ENCODE measurements at places on chromosomes 5 and 9.

GRCh38 chr5:14244721-14245120 is 101.6 kb downstream of the TRIO start:
- DNase-seq, result no peak

DNA sequence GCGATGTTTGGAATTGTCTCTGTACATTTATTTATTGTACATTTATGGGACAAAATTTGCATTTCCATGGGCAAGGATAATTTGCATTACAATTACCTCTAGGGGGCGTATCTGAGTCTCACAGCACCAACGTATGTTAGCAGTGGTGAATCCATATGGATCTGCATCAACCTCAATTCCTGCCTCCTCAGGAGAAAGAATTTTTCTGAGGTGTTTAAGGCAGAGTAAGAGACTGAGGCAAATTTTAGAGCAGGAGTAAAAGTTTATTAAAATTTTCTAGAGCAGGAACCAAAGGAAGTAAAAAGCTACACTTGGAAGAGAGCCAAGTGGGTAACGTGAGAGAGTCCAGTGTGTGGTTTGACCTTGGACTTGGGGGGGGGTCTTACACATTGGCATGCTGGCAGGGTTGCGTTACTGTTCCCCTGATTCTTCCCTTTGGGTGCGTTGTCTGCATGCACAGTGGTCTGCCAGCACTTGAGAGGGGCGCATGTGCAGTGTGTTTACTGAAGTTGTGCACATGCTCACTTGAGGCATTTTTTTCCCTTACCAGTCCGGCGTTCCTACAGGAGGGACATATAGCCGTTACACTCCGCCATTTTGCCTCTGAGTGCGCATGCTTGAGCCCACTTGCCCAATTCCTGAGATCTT is 21.0 kb upstream of the RAB14 start:
- no peak for DNase-seq

DNA sequence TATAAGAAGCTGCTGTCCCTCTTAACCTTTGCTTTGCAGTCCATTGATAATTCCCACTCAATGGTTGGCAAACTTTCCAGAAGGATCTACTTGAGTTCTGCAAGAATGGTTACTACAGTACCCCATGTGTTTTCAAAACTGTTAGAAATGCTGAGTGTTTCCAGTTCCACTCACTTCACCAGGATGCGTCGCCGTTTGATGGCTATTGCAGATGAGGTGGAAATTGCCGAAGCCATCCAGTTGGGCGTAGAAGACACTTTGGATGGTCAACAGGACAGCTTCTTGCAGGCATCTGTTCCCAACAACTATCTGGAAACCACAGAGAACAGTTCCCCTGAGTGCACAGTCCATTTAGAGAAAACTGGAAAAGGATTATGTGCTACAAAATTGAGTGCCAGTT is 27.8 kb upstream of the SETD9 start:
- DNase-seq, result no peak

DNA sequence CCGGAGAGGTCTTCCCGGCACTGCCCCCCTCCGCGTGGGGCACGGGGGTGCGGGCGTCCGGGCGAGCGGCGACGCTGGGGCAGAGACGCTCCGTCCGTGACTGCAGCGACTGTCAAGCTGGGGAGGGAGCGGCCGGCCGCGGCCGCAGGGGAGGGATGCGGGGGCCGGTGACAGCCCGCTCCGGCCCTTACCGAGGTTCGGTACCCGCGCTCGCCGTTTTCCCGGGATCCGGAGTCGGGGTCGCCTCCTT is 400 bp downstream of the KDM4C start:
- DNase-seq, result no peak

GRCh38 chr9:2227144-2227867 is 212.2 kb downstream of the SMARCA2 start:
- peak; percentile 64 for DNase-seq

- no peak for DNase-seq
Observed at GRCh38 chr9:135812961-135813360, 94.4 kb downstream of the CAMSAP1 start.

DNA sequence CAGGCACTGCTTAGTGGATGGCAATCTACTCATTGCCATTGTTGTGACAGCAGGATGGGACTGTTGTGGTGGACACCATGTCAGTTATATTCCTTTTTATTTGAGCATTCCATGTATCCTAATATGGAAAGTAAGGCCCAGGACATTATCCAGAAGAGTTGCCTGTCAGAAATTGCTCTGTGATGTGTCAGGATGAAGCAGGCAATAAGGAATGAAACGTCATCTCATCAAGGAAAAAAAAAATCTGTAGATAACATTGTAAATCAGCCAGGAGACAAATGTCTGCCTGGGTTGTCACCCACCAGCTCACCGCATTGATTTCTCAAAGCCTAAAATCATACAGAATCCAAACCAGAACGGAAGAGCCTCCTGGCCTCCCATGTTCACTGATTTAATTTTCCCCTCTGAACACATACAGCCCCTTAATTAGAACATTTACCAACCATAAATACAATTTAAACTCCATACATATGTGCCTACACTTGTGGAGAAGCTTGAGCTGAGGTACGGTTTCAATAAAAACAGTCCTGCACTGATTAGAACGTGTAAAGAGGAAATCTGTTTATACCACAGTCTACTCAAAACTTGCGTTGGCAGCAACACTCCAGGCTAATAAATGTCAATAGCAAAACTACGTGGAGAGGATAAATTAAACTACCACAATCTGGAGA is 73.9 kb downstream of the FOXD1 start:
- DNase-seq, result peak; percentile 89

GRCh38 chr9:89536600-89536999 is 38.7 kb upstream of the SEMA4D start:
- no peak for DNase-seq

- no peak for DNase-seq
Observed at GRCh38 chr9:128885798-128886197, 3.9 kb downstream of the LRRC8A start.

GRCh38 chr9:78881295-78881694 is 584.4 kb downstream of the PSAT1 start:
- DNase-seq, result no peak

- DNase-seq, result no peak
Observed at GRCh38 chr9:77427256-77427927, 220.7 kb downstream of the GNA14 start.

- DNase-seq, result no peak
Observed at GRCh38 chr9:124914753-124915405, 26.0 kb downstream of the GOLGA1 start.

- no peak for DNase-seq
Observed at GRCh38 chr5:170317499-170317898, 19.9 kb upstream of the LCP2 start.

DNA sequence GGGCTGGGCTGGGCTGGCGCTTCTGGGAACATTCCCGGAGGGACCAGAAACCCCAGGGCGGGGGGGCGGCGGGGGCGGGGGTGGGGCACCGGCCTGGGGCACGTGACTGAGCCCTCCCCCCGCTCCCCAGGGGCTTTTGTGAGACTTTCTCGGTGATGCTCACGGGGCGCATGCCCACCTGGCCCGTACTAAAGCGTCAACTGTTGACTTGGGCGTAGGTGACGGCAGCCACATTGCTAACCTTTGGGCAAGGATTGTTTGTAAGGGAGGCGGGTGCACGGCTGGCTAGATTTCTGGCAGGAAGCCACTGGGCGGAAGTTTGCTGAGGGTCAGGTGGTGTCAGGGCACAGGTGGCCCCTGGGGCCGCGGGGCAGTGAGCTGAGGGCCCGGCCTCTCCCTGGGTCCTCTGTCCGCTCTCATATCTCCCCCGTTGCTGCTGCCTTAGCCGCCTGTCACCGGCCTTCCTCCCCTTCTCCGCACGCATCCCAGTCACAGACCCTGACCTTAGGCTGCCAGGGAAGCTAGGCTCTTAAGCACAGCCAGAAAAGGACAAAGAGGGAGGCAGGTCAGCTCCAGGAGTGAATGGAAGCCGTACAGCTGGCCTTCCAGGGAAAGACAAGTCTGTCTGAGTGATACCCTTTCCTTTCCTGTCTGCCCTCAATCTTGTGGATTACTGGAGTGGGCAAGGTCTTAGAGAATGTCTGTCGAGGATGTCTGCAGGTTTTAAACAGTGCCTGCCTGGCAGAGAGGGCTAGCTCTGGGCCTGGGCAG is 812 bp downstream of the CACFD1 start:
- DNase-seq, result no peak

DNA sequence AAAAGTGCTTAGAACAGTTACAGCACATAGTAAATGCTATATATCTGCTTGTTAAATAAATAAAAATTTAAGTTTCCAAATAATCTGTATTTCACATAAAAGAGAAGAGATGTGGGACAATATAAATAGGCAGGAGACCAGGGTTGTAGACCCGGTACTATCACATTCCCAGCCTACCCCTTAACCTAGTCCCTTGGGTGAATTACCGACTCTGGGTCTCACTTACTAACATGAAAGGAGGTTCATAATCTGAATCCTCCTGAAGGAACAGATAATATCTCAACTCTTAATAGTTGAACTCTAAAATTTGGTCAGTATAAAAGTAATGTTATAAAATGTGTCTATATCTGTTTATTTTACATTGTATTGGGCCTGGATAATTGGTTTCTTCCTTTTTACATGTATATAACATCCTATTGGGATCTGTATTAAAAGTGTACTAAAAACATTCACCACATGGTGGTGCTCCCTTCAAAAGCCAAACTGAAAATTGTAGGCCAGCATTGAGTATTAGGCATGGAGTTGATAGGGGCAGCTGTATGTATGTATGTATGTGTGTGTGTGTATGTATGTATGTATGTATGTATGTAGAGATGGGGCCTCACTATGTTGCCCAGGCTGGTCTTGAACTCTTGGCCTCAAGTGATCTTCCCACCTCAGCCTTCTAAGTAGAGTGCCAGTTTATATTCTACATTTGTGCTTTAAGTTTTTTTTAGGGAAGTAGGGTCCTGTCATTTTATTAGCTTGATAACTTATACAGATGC is 64.2 kb upstream of the ABL1 start:
- DNase-seq, result peak; percentile 45

GRCh38 chr9:89638359-89638758 is 33.5 kb downstream of the GADD45G start:
- DNase-seq, result no peak

GRCh38 chr9:130549093-130549735 is 30.2 kb upstream of the FUBP3 start:
- no peak for DNase-seq

- DNase-seq, result peak; percentile 52
Observed at GRCh38 chr5:157761690-157762621, 18.4 kb downstream of the LSM11 start.

DNA sequence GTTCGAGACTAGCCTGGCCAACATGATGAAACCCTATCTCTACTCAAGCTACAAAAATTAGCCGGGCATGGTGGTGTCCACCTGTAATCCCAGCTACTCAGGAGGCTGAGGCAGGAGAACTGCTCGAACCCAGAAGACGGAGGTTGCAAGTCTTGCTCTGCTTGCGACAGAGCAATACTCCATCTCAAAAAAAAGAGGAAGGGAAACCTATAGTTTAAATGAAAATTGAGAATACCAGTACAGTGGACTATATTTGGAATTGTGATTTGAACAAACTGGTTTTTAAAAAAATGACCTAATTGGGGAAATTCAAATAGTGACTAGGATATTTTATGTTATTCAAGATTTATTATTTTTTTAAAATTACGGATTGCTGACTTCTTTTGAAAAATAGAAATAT is 33.2 kb downstream of the DIAPH1 start:
- DNase-seq, result no peak

GRCh38 chr9:74872619-74873233 is 15.0 kb downstream of the TRPM6 start:
- no peak for DNase-seq

DNA sequence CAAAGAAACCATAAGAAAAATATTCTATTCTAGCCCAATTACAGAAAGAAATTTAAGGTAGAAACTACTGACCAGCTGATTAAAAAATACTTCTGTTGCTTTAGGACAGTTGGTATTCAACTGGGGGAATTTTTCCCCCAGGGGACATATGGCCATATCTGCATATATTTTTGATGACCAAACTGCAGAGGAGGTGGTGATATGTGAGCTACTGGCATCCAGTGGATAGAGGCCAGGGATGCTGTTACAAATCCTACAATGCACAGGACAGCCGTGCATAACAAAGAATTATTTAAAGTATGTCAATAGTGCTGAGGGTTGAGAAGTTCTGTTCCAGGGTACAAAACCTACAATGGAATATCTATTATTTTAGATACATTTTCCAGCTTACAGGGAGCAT is 24.0 kb downstream of the ZFR start:
- DNase-seq, result peak; percentile 41

- DNase-seq, result no peak
Observed at GRCh38 chr9:133226219-133227171, 17.4 kb upstream of the OBP2B start.

GRCh38 chr9:86912210-86912609 is 35.1 kb downstream of the GAS1 start:
- DNase-seq, result no peak

- DNase-seq, result no peak
Observed at GRCh38 chr5:154653764-154654485, 101.3 kb upstream of the LARP1 start.

All from astrocyte (in vitro differentiated cells and primary cell).